Neural crest cell (in vitro differentiated cells): ENCODE measurements at places on chromosomes 6 and 20. TPM values are rescaled to one million over a fixed set of nuclear protein-coding genes. Genes with fewer than 3 reads are reported as not detected.

SLPI gene
- total RNA-seq = not detected in 2 replicates

L3MBTL3 gene
- total RNA-seq = 22.8 and 32.0 TPM in 2 replicates

DNA sequence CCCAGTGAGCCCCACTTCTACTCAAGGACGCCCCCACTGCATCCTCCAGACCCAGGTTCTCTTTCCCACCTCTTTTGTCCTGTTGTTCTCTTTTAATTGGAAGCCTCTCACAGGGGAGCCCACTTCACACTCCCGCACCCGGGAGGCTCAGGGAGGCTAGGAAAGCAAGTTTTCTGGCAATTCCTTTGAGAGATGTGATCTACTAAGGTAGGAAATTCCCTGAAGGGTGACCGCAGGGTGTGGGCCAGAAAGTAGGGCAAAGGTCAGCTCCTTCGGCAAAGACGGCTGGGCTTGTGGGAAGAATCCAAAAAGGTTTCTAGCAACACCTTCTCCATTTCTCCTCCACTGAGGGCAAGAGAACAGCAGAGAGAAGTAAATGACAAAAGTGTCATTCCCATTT lies 98.1 kb upstream of the PTPN1 start:
- DNase-seq = no peak
- H3K27ac ChIP-seq = no peak overlapping the region
- H3K4me1 ChIP-seq = peaks cover 18% of the 10 kb centered on the region
- peaks cover 6% of the 10 kb centered on the region for H3K27me3 ChIP-seq
- H3K4me3 ChIP-seq = no peak overlapping the region
- H3K36me3 ChIP-seq = peaks cover 3% of the 10 kb centered on the region

- H3K36me3 ChIP-seq = no peaks in the 10 kb centered on the region
- H3K27ac ChIP-seq = no peak overlapping the region
- H3K4me1 ChIP-seq = no peaks in the 10 kb centered on the region
- no peak for DNase-seq
- H3K27me3 ChIP-seq = peaks cover 9% of the 10 kb centered on the region
Observed at GRCh38 chr6:106894978-106895702, 79.4 kb downstream of the CD24 start.

DNA sequence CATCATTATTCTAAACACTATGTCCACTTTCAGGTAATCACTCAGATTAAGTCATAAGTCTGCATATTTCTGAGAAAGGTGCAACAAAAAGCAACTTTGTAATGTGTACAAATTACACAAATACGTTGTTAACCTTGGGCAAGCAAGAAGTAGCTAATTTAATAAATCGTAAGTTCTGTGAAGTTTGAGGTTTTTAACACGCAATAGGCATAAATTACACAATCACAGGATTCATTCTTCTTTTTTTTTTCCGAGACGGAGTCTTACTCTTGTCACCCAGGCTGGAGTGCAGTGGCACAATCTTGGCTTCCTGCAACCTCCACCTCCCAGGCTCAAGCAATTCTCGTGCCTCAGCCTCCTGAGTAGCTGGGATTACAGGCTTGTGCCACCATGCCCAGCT lies 57.2 kb upstream of the F13A1 start:
- no peak overlapping the region for H3K27ac ChIP-seq
- H3K4me3 ChIP-seq = no peak overlapping the region
- H3K27me3 ChIP-seq = peaks cover 4% of the 10 kb centered on the region
- H3K4me1 ChIP-seq = no peaks in the 10 kb centered on the region
- no peak for DNase-seq
